ENCODE measurements at places on chromosomes 5 and 9.

DNA sequence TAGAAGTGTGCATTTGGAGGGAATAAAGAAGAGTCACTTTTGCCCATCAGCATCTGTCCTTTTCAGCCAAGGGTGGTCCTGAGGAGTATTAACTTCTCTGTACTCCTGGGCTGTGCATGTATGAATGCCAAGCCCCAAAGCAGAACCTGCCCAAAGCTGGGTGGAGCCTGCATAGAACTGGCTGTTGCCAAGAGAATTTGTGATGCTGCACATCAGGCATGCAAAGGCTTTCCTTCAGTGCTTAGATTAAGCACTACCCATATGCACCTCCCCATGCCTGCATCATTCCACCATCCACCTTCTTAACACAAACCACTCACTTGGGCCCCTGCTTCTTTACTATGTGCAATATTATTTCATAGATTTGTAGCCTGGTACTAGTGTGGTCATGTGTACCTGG lies 493.8 kb downstream of the KIF4B start:
- DNase-seq = no peak

GRCh38 chr9:81665322-81665871 lies 23.9 kb downstream of the TLE1 start:
- DNase-seq = no peak

DNA sequence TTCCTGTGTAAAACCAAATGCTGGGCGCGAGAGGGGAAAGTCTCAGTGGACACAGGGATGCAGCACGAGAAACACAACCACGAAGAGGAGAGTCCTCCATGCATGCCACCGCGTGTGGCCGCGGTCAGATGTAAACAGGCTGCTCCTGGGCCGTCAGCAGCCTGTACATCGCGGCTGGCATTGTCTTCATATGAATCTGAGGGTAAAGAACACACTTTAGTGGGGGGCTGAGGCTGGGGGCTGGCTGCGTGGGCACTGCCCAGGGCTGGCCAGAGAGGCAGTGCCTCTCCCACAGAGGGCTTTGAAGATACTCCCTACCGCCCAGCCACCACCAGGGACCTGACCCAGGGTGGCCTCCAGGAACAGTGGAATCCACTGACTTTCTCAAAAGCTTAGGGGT lies 106.2 kb downstream of the ENTREP1 start:
- DNase-seq = no peak

GRCh38 chr5:176748967-176749935 lies 61.1 kb upstream of the UNC5A start:
- DNase-seq = no peak

DNA sequence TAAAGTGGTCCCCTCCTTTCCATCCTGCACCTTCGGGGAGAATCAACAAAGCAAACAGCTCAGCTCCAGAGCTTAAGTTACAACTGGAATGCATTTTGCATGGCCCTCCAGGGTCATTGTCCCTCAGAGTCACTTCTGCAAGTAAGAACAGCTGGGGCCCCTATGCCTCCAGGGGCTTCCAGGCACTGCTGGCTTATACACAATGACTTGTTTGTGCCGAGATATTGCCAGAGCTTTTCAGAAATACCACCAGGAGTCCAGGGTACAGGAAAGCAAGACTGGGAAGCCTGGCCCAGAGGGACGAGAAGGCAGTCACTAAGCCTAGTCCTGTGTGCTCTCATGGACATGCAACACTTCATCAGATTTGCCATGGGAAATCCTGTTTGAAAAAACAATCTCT lies 11.3 kb downstream of the FRMD3 start:
- DNase-seq = no peak

DNA sequence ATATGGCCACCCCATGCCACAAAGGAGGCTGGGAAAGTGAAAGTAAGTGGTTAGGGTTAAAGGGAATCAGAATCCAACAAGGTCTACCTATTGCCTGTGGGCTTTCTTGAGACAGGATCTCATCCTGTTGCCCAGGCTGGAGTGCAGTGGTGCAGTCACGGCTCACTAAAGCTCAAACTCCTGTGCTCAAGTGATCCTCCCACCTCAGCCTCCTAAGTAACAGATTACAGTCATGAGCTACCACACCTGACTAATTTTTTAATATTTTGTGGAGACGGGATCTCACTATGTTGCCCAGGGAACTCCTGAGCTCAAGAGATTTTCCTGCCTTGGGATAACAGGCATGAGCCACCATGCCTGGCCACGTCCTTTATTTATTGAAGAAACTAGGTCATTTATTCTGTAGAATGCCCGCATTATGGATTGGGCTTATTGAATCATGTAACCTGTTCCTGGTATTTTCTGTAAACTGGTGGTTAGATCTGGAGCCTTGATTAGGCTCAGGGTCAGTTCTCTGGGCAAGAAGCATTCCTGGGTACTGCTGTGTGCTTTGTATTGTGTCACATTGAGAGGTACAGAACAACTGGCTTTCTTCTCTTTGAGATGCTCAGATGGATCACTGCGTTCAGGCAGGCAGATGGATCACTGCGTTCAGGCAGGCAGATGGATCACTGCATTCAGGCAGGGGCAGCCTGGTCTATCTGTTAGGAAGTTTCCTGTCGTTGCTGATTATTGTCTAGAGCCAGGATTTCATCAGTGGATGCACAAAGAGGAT lies 41.6 kb downstream of the ERGIC1 start:
- DNase-seq = no peak

- no peak for DNase-seq
Observed at GRCh38 chr5:64727150-64727549, 36.8 kb downstream of the SHISAL2B start.

GRCh38 chr5:168793841-168794837 lies 215.0 kb upstream of the PANK3 start:
- no peak for DNase-seq

DNA sequence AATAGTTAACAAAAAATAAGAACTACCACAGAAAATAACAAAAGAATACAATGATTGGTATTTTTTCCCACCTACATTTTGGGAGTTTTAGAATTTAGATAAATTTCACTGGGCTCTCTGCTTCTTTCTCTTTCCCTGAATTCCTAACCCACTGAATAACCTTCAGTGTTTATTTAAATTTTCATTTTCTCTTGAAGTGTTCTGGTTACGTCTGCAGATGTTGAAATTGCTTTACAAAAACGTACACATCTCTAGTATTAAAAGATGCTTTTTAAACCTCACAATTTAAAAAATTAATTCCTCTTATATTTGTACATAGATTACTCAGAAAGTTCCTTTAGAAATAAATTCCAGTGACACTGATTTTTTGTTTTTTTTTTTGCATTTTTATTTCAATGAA lies 158.7 kb upstream of the TUT7 start:
- DNase-seq = no peak

DNA sequence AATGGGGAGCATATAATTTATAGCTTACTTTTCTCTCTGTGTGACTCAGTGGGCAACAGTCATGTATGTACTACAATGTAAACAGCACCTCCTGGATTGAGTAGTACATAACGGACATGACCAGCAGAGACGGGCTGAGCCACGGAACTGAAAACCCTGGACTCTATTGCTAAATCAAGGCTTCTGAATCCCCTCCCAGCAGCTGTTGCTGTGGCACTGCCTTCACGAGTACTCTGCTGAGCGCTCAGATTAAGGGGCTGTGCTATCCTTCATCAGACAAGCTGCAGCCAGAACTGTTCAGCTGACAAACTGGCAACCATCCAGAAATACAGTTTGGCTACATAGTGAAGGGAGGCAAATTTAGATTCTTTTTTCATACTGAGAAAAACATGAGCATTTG lies 131.3 kb upstream of the CCDC180 start:
- no peak for DNase-seq

DNA sequence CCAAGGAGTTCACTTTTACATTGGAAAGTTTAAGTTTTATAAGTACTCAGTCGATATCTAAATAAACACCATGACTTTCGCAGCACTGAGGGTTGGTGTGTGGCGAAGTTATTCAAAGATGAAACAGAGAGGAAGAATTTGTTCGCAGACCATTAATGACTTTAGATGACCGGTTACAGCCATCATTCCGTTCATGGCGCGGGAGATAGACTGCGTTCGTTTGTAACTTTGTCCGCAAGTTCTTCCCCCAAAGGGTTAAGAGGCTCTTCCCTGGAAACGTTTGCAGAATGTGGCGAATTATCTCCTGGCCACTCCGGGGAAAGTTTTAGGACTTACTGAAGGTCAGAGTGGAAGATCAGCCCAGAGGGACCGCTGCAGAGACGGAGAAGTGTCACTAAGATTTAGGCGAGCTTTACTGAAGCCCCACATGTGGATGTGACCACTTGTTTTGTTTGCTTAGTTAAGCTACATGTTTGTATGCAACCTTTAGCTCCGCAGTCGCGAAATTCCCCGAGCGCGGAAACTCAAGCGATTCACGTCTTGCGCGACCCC lies 2.2 kb upstream of the FOXD1 start:
- no peak for DNase-seq

- no peak for DNase-seq
Observed at GRCh38 chr9:93467462-93467861, 14.1 kb upstream of the FAM120AOS start.

- no peak for DNase-seq
Observed at GRCh38 chr9:81053298-81054025, 635.9 kb downstream of the TLE1 start.
